NCI-H187 (cell line): ENCODE measurements at places on chromosomes 6 and 20.

GRCh38 chr6:113184736-113185135 is 672.4 kb upstream of the MARCKS start:
- DNase-seq, result no peak

GRCh38 chr6:124396361-124396760 is 565.9 kb upstream of the RNF217 start:
- no peak for DNase-seq

GRCh38 chr20:57594092-57594951 is 25.9 kb downstream of the ZBP1 start:
- DNase-seq, result no peak

DNA sequence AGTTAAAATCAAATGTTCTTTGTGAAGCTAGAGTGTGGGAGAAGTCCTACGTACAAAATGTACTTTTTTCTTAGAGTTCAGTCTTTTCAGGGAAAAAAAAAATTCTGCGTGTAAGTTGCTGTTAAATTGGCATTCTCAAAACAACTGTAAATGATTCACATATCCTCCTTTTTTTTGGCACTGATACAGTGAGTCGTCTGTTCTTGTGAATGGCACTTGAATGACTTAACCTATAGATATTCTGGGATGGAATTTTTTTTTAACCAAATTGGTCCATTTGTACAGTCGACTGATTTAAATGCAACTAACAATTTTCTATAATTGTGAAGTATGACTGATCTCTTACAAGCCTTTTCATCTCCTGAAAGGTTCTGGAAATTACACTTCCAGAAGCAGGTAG is 5.5 kb upstream of the JAG1 start:
- DNase-seq, result no peak

- peak; percentile 97 for DNase-seq
These were observed 12.7 kb downstream of the ZCCHC3 start for GRCh38 chr20:309841-310644.

DNA sequence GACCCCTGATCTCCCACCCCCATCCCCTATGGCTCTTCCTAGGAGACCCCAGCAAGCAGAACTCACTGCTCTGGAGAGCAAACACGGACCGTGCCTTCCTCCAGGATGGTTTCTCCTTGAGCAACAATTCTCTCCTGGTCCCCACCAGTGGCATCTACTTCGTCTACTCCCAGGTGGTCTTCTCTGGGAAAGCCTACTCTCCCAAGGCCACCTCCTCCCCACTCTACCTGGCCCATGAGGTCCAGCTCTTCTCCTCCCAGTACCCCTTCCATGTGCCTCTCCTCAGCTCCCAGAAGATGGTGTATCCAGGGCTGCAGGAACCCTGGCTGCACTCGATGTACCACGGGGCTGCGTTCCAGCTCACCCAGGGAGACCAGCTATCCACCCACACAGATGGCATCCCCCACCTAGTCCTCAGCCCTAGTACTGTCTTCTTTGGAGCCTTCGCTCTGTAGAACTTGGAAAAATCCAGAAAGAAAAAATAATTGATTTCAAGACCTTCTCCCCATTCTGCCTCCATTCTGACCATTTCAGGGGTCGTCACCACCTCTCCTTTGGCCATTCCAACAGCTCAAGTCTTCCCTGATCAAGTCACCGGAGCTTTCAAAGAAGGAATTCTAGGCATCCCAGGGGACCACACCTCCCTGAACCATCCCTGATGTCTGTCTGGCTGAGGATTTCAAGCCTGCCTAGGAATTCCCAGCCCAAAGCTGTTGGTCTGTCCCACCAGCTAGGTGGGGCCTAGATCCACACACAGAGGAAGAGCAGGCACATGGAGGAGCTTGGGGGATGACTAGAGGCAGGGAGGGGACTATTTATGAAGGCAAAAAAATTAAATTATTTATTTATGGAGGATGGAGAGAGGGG is 1.4 kb downstream of the LTA start:
- DNase-seq, result no peak

- DNase-seq, result no peak
These were observed 174.1 kb downstream of the PREX1 start for GRCh38 chr20:48653706-48654051.

- no peak for DNase-seq
These were observed 674.6 kb upstream of the AGPAT4 start for GRCh38 chr6:161948462-161948861.

DNA sequence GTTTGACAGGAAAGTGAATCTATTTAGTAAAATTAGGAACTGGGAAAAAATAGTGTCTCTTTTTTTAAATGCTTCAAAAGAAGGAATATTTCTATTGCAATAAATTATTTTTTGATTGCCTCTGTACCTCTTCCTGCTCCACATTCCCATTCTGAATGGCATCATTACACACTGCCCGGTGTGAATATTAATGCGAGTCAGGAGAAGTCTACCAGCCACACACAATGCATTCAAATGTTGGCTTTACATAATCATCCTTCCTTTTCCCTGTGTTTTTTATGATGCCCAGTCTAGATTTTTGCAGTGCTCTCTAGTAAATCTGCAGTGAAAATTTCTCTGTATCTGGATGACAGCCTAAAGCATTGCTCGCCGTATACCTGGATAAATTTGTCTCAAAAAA is 118.9 kb downstream of the SAMD5 start:
- no peak for DNase-seq

DNA sequence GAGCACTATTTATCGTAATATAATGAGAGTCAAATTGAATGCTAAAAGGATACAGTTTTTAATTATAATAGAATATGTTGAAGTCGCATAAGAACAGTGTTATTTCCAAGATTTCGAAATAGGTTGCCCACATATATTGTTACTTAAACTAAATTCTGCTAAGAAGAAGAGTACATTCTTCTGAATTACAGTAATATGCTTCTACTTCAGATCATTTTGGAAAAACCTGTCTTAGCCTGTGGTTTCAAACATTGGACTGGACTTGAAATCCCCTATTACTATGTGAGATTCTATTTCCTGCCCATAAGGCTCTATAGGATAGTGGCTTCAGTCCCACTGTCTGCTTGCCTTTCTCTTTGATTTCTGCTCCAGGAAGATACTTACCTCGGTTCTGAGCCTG is 137.2 kb downstream of the B3GAT2 start:
- DNase-seq, result no peak

GRCh38 chr6:112149236-112149635 is 61.8 kb downstream of the FAM229B start:
- DNase-seq, result no peak

- no peak for DNase-seq
These were observed 5.2 kb downstream of the SYTL3 start for GRCh38 chr6:158654960-158655489.

DNA sequence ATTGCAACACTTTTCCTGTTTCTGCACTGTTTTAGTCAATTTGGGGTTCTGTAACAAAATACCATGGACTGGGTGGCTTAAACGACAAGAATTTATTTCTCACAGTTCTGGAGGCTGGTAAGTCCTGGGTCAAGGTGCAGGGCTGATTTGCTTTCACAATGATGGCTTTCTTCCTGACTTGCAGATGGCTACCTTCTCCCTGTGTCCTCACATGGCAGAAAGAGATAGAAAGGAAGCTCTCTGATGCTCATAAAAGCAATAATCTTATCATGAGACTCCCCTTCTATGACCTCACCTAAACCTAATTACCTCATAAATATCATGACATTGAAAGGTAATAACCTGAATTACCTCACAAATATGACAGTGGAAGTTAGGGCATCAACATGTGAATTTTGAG is 511.5 kb upstream of the CITED2 start:
- DNase-seq, result no peak

GRCh38 chr6:8658416-8658815 is 223.1 kb upstream of the SLC35B3 start:
- no peak for DNase-seq
